Smooth muscle cell of trachea (primary cell): ENCODE measurements at places on chromosomes 2 and 18. TPM values are rescaled to one million over a fixed set of nuclear protein-coding genes. Genes with fewer than 3 reads are reported as not detected.

TEX261 gene
- 36.7 and 36.9 TPM in 2 replicates for total RNA-seq

CEBPZ gene
- 37.1 and 54.0 TPM in 2 replicates for total RNA-seq

DPP10 gene
- not detected in 2 replicates for total RNA-seq

TMEM178A gene
- 1.0 and 1.3 TPM in 2 replicates for total RNA-seq

NTSR2 gene
- not detected in 2 replicates for total RNA-seq

TMEM247 gene
- not detected in 2 replicates for total RNA-seq

REEP1 gene
- 0.15 TPM in 1 of 2 replicates, not detected in the other for total RNA-seq

DNAJC5G gene
- not detected in 2 replicates for total RNA-seq

CAPN14 gene
- total RNA-seq: 0.33 and 0.58 TPM in 2 replicates

ZNF521 gene
- total RNA-seq: 42.6 and 45.5 TPM in 2 replicates

PRR30 gene
- not detected in 2 replicates for total RNA-seq

PLEKHH2 gene
- 2.5 and 5.7 TPM in 2 replicates for total RNA-seq

ALK gene
- under 0.01 and 0.17 TPM in 2 replicates for total RNA-seq

LRRC30 gene
- total RNA-seq: not detected in 2 replicates

DNER gene
- 0.44 and 0.83 TPM in 2 replicates for total RNA-seq

PXDN gene
- 144 and 189 TPM in 2 replicates for total RNA-seq

WNT10A gene
- total RNA-seq: not detected in 2 replicates

KCNE4 gene
- 13.4 and 21.2 TPM in 2 replicates for total RNA-seq

CXCR1 gene
- total RNA-seq: not detected in 2 replicates

SEPTIN10 gene
- total RNA-seq: 79.4 and 143 TPM in 2 replicates

ONECUT2 gene
- under 0.01 TPM in 2 replicates for total RNA-seq

WNT6 gene
- not detected in 2 replicates for total RNA-seq

C2orf66 gene
- 0.17 and 0.29 TPM in 2 replicates for total RNA-seq

GPR75 gene
- total RNA-seq: 1.3 and 1.5 TPM in 2 replicates

CAD gene
- total RNA-seq: 37.8 and 41.5 TPM in 2 replicates

SELENOI gene
- total RNA-seq: 12.6 and 21.2 TPM in 2 replicates

SP5 gene
- total RNA-seq: not detected in 2 replicates

CFC1 gene
- total RNA-seq: not detected in 2 replicates

SRD5A2 gene
- total RNA-seq: not detected in 2 replicates

ARHGAP15 gene
- total RNA-seq: not detected in 2 replicates

PSMA8 gene
- total RNA-seq: not detected in 2 replicates
